ENCODE measurements at places on chromosomes 7 and 10.

- DNase-seq, result no peak
Measured at GRCh38 chr10:130807096-130807495, 504.4 kb downstream of the TCERG1L start.

GRCh38 chr7:138072726-138073125 lies 3.5 kb upstream of the AKR1D1 start:
- no peak for DNase-seq

- DNase-seq, result no peak
Measured at GRCh38 chr7:46315891-46316290, 394.8 kb upstream of the IGFBP3 start.

DNA sequence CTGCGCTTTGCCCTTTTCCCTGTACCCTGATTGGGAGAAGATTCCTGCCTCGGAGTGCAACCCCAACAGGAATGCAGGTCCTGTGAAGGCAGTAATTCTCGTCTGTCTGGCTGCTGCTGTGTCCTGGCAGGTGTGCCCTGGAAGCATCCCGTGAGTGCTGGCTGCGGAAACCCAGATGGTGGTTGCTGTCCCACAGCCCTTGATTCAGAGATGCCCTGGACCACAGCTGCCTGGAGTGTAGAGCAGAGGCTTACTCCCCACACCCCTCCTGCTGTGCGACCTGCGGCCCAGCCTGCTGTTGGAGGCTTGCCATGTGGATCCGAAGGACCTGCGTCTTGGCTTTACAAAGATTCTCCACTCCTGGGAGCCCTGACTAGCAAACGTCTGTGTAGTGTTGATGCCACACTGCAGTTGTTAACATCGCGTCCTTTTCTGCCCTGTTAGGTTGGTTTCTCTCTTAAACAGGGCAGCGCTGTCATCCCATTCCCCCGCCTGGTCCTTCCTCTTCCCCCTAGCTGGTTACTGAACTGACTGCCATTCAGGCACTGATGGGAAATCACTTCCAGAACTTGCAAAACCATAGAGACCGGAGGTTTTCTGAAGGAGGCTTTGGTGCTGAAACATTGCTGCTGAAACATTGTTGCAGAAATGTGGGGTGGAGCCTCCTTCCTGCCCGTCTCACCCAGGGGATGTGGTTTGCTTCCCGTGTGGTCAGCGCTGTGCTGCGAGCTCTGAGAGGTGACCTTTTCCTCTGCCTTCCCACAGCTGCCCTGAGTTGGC lies 53.3 kb downstream of the DNAJB6 start:
- DNase-seq, result no peak

- no peak for DNase-seq
Measured at GRCh38 chr7:55044791-55045190, 26.0 kb downstream of the EGFR start.

DNA sequence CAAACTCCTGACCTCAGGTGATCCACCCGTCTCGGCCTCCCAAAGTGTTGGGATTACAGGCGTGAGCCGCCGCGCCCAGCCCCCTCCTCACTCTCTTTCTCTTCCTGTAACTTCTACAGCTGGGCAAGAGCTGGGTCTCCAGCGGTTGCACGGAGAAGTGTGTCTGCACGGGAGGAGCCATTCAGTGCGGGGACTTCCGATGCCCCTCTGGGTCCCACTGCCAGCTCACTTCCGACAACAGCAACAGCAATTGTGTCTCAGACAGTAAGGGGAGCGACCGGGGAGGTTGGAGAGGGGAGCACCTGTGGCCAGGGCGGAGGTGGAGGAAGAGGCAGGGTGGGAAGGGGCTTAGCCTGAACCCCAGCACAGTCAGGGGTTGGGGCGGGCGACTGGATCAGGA lies 41.4 kb downstream of the EPHB4 start:
- no peak for DNase-seq

GRCh38 chr10:133139551-133140065 lies 20.4 kb upstream of the KNDC1 start:
- DNase-seq, result no peak

DNA sequence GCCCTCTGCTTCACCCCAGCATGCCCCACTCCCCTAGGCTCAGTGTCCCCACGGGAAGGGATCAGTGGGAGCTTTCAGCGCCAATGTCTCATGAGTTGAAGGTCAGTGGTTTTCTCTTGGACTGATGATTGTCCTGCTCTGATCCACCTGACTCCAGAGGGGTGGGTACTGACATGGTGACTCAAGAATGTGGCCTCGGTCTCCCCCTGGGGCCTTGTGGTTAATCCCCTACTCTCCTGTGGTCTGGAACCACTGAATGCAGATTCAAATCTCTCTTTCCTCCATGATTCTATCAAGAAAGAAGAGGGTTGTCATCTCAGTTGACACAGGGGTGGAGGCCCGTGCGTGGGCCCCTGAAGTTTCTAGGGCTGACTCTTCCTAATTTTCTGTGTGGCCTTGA lies 176.9 kb downstream of the RPS24 start:
- DNase-seq, result no peak

- no peak for DNase-seq
Measured at GRCh38 chr7:51772190-51772589, 455.6 kb upstream of the COBL start.

GRCh38 chr7:128939861-128940410 lies 2.2 kb downstream of the IRF5 start:
- no peak for DNase-seq

DNA sequence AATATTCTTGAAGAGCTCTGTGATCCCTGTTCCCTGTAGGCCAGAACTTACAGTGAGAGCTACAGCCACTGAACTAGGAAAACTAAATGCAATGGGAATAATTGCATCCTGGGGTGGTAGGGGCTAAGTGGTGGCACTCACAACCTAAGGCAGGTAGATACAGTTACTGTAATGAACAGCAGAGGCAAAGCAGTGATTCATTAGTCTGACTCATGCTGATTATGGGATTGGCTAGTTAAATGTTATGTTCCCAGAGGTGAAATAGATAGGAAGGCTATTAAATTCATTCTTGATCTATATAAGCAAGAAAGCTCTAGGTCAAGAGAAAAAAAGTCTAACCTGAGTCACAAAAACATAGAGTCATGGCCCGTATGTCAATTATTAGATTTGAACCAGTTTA lies 173.1 kb upstream of the MALRD1 start:
- no peak for DNase-seq

DNA sequence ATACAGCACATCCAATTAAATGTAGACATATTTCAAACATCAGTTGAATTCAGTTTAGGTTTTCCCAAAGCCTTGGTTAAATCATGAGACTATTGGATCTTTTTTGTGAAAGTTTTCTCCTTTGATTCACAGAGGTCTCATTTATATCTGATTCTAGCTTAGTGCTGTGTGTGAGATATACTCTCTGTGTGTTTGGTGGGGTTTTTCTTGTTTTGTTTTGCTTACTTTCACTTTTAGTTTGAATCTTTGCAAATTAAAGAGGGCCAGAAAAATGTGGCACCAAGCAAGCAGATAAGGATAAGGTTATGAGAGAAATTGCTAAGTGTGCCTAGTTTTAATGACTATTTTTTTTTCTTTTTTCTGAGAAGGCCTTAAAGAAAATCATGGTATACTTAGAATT lies 12.6 kb upstream of the OR6B1 start:
- DNase-seq, result no peak

- DNase-seq, result no peak
Measured at GRCh38 chr7:139702313-139702731, 75.5 kb downstream of the HIPK2 start.

DNA sequence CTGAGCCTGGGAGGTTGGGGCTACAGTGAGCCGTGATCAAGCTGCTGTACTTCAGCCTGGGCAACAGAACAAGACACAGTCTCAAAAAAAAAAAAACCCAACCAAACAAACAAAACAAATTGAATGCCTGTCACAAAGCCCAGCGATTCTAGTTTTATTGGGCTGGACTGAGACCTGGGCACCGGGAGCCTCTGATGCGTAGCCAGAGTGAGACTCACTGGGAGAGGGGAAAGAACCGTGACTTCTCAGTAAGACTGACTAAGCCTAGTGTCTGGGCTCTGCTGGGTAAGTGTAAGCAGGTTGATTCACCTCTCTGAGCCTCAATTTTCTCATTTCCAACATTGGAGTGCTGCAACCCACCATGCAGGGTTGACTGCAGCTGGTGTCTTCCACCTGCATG lies 10.1 kb upstream of the LEP start:
- DNase-seq, result no peak

DNA sequence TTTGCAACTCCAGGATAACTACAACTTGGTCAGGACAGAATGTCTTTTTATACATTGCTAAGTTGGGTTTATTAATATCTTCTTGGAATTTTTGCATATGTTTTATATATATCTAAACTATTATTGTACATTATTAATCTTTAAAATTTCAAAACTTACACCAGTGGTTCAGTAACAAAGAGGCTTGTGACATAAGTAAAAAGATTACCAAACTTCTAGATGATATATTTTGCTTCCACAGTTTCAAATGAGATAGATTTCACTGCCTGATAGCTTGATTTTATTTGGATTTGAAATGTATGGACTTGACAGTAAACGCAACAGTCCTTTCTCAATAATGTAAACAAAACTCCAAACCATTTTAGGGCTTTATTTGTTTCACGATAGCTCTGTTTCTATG lies 701.2 kb upstream of the IGFBP3 start:
- DNase-seq, result no peak

DNA sequence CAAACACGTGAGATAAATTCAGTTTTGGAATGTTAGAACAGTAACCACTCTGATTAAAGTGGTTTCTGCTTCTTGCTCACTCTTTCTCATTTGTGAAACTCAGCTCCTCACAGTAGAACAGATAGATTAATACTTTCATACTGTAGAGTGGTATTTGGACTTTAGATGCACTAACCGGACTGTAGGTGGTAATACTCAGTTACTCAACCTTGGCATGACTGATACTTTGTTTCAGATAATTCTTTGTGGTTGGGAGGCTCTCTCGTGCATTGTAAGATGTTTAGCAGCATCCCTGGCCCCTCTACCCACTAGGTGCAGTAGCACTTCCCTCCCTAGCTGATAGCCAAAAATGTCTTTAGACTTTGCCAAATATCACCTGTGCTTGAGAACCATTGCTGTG lies 37.6 kb downstream of the MCU start:
- no peak for DNase-seq

GRCh38 chr10:127695431-127695830 lies 41.6 kb upstream of the FOXI2 start:
- no peak for DNase-seq

GRCh38 chr7:106216923-106217542 lies 67.8 kb downstream of the NAMPT start:
- no peak for DNase-seq

- no peak for DNase-seq
Measured at GRCh38 chr10:17064435-17064834, 65.2 kb downstream of the CUBN start.

DNA sequence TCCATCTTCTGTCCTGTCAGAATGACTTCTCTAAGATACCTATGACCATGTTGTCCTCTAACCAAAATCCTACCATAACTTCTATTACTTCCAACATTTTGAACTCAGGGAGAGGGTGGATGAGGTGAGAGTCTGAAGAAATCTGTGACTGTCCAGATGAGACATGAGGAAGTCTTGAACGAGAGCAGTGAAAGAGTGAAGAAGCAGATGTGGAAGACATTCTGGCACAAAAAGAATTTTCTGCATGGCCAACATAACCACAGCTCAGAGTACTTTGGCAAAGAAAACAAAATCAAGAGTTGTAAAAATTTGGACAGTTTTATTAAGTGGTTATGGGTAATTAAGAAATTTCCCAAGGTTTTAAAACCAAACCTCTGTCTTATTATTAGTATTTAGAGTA lies 141.6 kb downstream of the CPEB3 start:
- DNase-seq, result no peak

Measured in fibroblast of skin of left biceps (primary cell).